GM12878 (cell line): ENCODE measurements at places on chromosomes 6 and 20.

DNA sequence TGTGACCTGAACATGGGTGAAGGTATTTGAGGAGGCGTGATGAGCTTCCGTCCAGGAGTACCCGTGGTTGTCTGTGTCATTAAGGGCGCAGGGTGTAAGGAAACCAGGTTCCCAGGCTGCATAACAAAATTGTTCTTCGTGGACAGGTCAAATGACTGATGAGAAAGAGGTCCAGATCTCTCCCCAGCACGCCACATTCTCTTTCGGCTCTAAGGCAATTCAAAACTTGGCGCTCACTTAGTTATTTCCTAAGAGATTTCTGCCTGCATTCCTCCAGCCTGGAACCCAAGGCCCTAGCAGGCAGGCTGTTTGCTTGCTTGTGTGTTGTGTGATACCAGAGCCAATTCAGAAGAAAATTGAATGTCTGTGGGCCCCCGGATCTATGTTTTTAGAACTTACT, 139.9 kb downstream of the AGPAT4 start:
- no peak for DNase-seq

DNA sequence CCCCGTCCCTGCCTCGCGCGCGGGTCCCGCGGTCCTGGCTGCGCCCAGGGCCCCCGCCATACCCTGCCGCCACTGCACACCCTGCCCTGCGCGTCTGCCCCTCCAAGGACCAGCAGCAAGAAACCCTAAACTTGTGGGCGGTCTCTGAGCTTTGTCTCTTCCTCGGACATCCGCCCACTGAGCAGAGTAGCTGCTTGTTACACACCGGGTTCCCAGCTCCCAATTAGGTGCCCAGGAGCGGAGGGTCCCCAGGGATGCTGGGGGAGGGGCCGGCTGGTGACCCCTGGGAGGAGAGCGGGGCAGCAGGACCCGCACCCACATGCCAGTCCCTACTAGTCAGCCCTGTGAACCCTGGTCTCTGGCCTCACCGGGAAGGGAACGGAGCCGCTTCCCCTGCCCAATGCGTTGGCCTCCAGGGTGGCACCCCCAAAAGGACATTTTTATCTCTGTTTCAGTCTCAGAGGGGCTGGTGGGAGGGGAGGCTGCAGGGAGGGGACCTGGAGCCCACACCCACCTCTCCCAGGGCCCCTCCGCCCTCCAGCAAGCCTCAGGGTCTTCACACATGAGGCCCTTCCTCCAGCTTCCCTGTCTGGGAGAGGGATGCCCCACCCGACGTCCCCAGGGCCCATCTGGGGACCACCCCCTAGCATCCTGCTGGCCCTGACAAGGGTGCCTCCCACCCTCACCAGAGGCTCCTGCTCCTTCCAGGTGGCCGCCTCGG, 10.5 kb downstream of the STMN3 start:
- DNase-seq, result no peak

GRCh38 chr6:33453393-33454008, 875 bp upstream of the ZBTB9 start:
- DNase-seq, result no peak

DNA sequence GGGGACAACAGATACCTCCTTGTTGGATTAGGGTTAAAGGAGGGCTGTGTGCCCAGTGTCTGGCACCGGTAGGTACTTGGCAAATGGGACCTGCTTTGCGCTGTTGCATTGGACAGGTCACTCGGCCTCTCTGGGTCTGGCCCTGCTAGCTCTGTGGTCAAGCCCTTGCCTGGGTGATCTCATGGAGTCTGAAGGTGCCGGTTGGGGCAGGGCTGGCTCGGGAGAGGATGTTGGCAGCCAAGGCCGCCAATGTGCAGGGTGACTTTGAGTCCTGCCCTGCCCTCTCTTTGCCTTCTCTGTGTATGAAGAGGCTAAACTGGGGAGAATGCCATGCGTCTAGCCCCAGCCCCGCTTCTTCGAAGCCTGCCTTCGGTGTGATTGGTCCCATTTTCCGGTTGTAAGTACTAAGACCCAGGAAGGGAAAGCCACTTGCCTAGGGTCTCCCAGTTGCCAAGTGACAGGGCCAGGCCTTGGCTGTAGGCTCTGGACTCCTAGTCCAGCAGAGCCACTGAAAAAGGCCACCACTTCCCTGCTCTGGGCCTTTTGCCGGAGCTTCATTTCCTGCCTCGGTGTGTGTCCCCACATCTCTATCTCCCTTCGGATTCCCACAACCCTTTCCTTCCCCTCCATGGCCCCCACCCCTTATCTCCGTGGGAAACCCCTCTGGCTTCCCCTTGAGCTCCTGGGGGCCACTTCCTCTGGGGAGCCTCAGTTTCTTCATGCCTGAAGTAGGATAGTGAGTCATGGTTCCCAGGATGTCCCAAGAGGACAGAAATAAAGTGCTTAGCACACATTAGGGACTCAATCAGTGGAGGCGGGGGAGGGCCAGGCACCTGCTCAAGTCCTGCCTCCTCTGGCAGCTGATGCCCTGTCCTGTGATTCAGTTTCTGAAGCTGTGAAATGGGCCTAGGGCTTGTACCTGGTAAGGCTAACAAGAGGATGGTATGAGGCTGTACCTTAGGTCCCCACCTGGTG, 3.9 kb downstream of the SRC start:
- no peak for DNase-seq

DNA sequence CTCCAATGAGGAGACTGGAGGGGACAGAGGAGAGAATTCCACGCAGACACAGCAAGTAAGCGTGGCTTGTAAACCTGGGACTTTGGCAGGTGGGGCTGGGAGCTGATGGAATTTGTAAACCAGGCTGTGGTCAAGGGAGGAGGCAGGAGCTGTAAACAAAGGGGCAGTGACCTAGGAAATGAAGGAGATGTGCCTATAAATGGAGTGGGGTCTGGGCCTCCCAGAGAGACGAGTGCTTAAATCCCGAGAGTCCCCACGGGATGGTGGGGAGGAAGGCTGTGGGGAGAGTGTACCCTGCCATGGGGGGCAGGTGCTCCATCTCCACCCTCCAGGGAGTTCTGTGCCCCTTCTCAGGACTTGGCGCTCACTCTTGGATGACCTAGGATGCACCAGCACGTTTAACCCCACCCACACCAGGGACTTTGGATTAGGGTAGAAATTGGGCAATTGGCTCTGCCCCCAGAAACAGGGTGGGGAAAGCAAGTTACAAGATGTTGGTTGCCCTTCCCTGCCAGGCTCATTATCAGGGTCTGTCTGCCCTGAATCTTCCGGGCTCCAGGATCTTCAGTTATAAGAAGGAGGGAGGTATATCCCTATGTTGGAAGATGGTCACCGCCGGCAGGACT, 4.0 kb upstream of the DHX16 start:
- no peak for DNase-seq

- DNase-seq, result no peak
Measured at GRCh38 chr6:16468991-16469615, 230.7 kb downstream of the GMPR start.
